ENCODE measurements at places on chromosomes 12 and 14.
A peak's percentile ranks its signal among the peaks of the same experiment; 100 is the strongest.

GRCh38 chr12:15880721-15881120 is 1.5 kb upstream of the STRAP start:
- DNase-seq, result no peak

DNA sequence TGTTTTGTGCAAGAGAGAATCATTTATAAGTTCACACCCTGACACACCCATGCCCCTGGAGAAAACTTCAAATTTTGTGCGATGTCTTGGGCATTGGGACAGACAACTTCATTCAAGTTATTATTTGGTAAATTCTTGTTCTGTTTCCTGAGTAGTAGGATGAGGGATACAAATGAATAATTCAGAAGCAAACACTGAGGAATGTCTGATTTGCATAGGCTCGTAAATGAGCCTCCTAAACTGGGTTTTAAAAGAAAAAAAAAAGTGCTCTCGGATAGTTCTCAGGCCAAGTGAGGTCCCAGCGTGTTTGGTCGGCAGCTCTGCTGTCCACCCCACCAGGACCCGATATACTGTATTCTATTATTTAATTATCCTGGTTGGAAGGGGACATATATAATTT is 134.7 kb upstream of the CPM start:
- no peak for DNase-seq

DNA sequence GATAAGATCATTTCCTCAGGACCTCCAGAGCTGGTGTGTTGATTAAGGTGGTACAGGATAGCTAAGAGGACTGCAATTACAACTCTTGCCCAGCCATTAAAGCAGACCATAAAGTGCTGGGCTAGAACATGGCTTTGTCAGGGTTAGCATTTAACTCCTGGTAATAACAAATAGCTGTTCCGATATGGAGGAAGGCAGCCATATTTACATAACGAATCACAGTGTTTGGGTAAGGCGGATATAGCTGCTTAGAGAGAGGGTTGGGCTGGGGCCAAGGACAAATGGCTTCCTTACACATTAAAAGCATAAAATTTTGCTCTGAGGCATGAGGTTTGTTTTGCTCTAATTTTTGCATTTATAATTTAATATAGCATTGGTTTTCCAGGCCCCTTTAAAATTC is 297.7 kb upstream of the DDHD1 start:
- no peak for DNase-seq

GRCh38 chr12:105470601-105471000 is 140.1 kb downstream of the C12orf75 start:
- DNase-seq, result no peak

- no peak for DNase-seq
These were observed 119.6 kb downstream of the PLXNC1 start for GRCh38 chr12:94267921-94268471.

DNA sequence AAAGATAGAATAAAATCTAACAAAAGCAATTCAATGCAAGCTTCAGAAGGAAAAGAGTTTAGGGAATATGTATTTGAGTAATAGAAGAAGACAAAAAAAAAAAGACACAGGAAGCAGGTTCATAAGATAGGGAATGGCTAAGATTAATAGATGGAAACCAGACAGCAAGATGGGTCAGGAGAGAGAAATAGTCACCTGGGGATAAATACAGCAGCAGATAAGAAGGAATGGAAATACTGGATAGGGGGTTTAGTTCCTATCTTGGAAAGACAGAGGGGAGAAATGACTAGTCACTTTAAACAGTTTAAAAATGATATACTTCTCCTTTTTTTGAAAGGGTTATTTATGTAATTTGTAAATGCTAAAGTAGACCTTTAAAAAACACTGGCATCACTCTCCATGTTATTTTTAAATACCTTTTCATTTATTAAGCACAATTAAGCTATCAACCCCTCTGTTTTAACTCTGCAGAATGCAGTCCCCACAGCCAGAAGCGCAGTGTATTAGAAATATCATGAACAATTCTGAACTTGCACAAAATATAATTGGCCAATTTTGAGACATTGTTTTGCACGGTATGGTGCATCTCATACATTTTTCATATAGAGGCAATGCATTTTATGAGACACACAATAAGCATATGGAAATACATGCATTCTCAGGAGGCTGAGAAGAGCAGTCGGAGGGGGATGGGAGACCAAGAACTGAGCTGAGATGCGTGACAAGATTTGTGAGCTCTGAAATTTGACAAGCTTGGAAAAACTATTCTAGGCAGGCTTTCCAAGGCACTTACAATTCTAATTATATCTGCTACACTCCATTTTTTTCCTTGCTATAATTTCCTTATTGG is 303.4 kb upstream of the PRICKLE1 start:
- no peak for DNase-seq

- DNase-seq, result no peak
These were observed 198.1 kb downstream of the DAD1 start for GRCh38 chr14:22390824-22391461.

GRCh38 chr14:104844306-104845032 is 20.6 kb upstream of the CEP170B start:
- DNase-seq, result no peak

- no peak for DNase-seq
These were observed 96.8 kb downstream of the TTLL5 start for GRCh38 chr14:75757644-75758402.

DNA sequence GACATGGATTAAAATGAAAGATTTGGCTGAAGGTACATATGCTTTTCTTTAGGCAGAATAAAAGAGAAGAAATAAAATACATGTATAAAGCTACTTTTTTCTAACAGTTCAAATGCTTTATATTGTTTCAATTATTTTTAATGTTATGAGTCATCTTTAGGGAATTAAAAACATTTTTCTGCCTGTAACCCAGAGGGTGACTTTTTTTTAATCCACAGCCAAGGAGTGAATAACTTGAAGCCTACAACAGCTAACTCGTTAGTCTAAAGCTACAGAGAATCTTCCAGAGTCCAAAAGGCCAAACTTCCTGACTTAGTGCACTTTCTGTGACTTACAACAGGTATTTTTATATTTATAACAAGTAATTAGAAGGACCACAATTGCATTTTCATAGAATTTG is 151.6 kb downstream of the SEC23A start:
- no peak for DNase-seq

- DNase-seq, result no peak
These were observed 324.5 kb downstream of the NELL2 start for GRCh38 chr12:44551631-44552030.

DNA sequence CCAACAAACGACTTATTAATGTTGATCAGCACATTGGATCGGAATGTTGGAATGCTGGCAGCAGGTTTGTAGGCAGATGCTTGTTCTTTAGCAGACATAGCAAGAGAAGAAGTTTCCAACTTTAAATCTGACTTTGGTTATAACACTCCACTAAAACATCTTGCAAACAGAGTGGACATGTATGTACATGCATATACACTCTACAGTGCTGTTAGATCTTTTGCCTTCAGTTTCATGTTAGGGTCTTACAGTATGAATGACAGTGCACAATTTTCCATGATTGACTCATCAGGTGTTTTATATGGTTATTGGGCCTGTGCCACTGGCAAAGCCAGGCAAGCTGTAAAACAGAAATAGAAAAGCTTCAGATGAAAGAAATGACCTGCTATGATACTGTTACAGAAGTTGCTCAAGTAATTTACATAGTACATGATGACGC is 14.3 kb upstream of the DHRS7 start:
- no peak for DNase-seq

DNA sequence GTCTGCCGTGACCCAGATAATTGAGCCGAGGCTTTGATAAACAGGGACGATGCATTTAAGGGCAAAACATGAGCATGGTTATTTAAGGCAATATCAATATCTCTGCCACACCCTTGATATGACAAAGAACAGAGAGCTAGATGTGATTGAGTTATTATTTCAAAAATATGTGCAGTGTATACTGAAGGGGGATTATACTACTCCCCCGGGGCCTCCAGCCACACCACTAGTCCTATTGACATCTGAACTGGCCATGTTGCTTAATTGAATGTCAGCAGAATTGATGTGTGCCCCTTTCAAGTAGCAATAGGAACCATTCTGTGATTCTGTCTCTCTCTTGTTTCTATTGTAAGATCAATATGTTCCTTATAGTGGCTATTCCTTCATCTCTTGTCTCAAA is 794.8 kb upstream of the SEL1L start:
- no peak for DNase-seq

DNA sequence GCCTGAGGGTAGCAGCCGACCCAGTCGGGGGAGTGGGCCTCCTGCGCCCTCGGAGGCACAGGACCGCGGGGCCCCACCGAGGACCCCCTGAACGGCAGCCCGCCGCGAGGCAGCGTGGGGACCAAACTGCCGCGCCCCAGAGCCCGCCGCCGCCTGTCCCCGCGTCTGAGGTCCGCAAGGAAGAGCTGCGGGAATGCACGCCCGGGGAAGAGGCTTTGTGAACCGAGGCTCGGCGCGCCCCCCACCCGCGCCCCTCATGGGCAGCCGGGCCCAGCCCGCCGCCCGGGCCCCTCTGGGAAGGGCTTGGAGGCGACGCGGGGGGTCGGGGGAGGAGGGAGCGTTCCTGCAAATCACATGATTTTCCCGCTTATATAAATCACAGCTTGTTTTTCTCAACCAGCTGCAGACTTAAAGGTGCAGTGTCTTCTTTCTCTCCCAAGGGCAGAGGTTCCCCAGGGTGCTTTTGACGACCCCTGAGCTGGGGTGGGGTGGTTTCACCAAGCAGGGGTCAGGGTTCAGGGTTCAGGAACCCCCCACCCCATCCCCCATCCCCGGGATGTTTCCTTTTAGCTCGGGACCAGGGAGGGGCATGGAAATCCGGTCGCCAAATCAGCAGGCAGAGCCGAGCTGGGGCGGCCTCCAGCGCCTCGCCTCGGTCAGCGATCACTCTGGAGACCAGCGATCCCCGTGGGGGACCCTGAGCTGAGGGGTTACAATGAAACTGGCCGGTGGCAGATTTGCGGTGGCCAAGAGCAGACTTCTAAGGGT is 44.7 kb upstream of the ATP23 start:
- DNase-seq, result no peak

GRCh38 chr12:9634177-9634803 is 26.6 kb upstream of the KLRB1 start:
- peak; percentile 61 for DNase-seq

GRCh38 chr12:118346895-118347294 is 25.8 kb downstream of the TAOK3 start:
- DNase-seq, result no peak

DNA sequence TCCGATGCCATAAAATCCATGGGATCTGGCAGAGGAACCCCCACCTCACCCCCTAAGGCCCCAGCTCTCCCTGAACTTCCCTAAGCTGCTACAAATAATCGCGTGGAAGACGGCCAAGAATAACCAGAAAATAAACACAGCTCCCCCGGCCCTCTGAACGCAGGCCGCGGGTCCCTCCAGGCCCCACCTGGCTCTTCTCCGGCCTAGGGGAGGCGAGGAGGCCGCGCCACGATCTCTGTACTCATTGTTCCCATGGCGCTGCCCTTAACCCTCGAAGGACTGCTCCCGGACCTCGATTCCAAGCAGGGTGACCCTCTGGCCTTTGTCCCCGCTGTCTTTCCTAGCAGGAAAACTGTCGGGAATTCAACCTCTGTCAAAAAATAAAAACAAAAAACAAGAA is 33.9 kb upstream of the TBX5 start:
- DNase-seq, result no peak

DNA sequence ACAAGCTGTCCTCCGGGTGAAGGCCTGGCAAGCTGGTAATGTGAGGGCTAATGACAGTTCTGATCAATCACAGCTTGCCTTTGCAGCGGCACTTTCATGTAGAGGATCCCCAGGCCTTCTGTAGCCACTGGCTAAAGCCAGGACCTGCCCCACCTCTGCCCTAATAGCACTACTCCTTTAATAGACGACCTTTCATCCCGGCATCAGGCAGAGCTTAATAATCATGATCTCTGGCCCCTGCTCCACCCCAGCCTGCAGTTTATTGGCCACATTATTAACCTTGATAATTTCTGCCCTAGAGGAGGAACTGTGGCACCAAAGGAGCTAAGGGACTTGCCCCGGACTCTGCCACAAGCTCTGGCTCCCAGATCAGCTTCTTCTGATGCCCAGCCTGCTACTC is 142.3 kb upstream of the TBX3 start:
- DNase-seq, result no peak

DNA sequence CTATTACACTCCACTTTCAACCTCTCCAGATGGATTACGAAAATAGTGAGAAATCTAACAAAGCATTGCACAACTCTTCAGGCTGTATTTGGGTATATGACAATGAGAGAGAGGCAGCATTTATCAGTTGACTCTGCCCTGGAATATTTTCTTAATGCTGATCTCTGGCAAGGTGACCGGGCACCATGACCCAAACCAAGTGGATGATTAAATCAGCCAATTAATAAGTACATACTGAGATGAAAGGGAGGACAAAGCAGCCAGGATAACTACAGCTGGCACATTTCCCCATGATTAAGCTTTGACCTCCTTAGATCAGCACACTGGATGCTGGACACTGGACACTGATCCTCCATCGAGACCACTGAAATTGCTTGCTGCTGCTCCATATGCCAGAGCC is 218.2 kb downstream of the ASCL1 start:
- DNase-seq, result no peak

DNA sequence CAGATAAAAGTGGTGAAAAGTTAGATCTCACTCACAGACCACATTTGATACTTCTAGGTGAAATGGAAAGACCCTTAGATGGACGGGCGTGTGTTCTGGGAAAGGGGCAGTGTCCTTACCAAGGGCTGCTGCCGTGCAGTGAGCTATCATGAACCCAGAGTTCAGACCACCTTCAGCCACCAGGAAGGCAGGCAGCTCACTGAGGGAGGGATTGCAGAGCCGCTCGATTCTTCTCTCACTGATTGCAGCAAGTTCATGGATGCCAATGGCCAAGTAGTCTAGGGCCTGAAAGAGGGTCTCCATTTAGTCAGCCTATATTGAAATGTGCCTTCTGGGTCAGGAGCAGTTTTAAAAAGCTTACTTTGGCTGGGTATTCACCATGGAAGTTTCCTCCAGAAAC is 15.7 kb downstream of the HAL start:
- DNase-seq, result no peak

- no peak for DNase-seq
These were observed 965 bp upstream of the NOS1 start for GRCh38 chr12:117362391-117362790.

DNA sequence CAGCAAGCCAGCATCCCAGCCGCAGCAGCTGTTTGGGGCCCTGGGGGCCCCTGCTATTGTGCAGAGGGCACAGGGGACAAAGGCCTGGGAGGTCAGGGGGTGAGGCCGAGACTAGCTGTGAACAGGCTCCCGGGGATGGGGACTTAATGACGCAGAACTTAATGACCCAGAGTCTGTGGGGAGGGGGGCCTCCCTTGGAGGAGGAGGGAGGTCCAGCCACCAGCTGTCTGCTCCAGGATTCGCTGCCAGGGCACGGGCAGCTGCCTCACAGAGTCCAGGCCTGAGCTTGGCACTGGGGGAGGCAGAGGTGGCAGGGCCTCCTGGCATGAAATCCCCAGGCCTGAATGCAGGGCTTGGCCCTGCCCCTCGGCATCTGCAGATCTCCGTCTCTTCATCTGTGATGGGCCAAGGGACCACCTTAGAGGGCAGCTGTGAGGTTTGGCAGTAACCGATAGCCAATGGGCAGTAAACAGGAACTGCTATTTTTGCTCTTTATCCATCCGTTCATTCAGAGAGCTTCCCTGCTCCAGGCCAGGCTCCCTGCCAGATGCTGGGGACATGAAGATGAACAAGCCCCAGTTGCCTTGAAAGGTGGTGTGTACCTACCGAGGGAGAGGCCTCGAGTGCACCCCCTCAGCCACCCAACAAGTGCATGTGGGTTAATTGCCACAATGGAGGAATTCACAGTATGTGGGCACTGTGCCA is 6.7 kb downstream of the FAM222A start:
- no peak for DNase-seq

GRCh38 chr14:90489306-90489705 is 92.5 kb downstream of the CALM1 start:
- no peak for DNase-seq

All from stimulated activated CD8-positive, alpha-beta memory T cell treated with anti-CD3 and anti-CD28 coated beads, Interleukin-7, amount 100 ng/mL, for 24 hours (primary cell).